Brain microvascular endothelial cell (primary cell): ENCODE measurements at places on chromosomes 1 and 21.
A peak's percentile ranks its signal among the peaks of the same experiment; 100 is the strongest.

DNA sequence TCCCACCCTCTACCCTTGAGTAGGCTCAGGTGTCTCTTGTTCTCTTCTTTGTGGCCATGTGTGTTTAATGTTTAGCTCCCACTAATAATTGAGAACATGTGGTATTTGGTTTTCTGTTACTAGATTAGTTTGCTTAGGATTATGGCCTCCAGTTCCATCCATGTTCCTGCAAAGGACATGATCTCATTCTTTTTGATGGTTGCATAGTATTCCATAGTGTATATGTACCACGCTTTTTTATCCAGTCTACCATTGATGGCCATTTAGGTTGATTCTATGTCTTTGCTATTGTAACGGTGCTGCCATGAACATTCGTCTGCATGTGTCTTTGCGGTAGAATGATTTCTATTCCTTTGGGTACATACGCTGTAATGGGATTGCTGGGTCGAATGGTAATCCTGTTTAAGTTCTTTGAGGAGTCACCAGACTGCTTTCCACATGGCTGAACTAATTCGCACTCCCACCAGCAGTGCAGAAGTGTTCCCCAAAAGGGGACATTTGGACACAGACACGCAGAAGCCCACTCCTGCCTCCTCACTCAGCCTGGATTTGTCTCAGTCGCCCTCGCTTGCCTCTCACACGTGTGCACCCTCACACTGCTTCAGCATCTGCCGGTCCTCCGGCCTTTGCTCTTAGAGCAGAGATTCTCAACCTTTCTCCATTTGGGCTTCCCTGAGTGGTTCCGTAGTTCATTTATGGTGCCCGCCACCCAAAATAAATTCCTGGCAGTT lies 3.7 kb downstream of the MX2 start:
- no peak for DNase-seq

DNA sequence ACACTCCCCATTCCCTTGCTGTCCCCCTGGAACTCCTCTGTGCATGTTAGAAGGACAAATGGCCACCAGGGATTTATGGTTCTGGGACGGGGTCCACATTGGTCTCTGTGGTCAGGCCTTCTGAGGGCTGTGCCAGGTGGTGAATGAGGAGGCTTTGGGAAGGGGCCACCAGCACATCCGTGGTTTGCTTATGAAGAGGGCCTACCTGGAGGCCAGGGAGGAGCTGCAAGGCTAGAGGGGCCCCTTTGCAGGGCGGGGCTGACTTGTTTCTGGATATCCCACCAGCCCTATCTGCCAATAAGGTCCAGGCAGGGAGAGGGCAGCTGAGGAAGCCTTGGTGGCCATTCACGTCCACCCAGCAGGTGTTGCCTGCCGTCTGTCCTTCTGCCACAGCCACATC lies 24.9 kb downstream of the KCNA10 start:
- DNase-seq: no peak

- DNase-seq: no peak
Observed at GRCh38 chr1:45275054-45275453, 51.6 kb upstream of the HPDL start.

GRCh38 chr1:59356627-59357026 lies 59.7 kb downstream of the FGGY start:
- no peak for DNase-seq

GRCh38 chr1:65792669-65793358 lies at the start of gene PDE4B:
TSS of gene PDE4B (plus strand) at chr1:65792895.
- DNase-seq: peak; percentile 3

DNA sequence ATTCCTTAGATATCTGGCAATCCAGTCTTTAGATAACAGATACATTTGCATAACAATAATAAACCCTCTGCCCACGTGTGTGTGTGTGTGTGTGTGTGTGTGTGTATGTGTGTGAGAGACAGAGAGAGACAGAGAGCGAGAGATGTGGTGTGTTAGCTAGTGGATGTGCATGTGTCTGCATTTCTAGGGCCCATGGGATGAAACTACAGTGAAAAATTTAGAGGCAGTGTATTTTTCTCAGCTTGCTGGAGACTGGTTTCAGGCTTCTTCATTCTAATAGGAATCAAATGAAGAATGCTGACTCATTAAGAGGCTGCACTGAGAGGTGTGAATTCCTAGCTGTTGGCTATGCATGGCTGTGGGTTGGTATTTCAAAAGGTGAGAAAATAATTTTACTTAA lies 303.2 kb downstream of the LMX1A start:
- no peak for DNase-seq

GRCh38 chr1:7026169-7026568 lies 240.9 kb downstream of the CAMTA1 start:
- DNase-seq: no peak

- no peak for DNase-seq
Observed at GRCh38 chr1:82722608-82723007, 921.9 kb downstream of the ADGRL2 start.

DNA sequence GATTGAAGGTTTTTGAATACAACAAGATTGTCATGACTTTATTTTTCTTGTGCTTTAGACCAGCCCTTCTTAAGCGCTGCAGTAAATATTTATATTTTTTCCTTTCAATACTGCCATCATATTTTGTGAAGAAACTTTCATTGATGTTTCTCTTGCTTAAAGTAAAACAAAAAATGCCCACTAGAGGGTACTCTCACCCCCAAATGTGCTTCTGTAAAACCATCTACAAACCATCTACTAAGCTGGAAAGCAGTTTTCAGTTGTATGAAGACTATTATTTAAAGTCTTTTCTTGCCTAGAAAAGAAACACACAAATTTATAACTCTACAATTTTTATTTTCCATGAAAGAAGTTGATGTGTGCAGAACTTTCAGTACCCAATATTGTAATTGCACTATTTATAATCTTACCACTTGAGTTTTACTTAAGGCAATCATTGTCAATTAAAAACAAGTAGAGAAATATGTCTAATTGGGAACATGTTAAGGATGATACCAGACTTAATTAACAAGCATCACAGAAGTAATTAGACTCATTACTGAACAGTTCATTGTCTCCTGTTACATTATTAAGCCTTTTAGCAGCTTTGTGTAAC lies 10.7 kb downstream of the LEPR start:
- DNase-seq: peak; percentile 48

DNA sequence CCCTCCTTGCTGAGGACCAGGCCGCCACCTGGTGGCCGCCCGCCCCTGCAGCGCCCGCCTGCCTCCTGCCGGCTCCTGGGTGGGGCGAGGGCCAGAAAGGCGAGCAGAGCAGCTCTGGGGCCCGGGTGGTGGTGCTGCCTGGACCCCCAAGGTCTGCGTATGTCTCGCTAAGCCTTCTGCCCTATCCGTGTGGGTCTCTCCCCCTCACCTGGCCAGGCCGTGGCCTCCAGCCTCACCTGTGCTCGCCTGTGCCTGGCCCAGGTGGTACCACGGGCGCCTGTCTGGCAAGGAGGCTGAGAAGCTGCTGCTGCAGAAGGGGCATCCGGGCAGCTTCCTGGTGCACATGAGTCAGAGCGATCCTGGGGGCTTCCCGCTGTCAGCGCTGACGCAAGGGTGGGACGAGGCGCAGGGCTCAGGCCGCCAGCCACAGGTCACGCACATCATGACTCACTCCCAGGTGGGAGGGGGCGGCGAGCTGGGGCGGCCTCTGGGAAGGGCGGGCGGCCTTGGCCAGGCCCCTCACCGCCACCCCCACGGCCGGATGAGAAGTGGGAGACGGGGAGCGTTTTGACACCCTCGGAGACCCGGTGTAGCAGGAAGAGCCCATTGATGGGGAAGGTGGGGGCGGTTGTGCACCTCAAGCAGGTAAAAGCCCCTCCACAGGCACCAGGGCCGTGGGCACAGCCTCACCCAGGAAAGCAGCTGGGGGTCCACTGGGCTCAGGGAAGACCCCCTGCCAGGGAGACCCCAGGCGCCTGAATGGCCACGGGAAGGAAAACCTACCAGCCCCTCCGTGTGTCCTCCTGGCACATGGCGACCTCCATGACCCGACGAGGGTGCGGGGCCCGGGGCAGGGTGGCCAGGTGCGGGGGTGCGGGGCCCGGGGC lies 9.9 kb downstream of the RNF223 start:
- DNase-seq: peak; percentile 87

DNA sequence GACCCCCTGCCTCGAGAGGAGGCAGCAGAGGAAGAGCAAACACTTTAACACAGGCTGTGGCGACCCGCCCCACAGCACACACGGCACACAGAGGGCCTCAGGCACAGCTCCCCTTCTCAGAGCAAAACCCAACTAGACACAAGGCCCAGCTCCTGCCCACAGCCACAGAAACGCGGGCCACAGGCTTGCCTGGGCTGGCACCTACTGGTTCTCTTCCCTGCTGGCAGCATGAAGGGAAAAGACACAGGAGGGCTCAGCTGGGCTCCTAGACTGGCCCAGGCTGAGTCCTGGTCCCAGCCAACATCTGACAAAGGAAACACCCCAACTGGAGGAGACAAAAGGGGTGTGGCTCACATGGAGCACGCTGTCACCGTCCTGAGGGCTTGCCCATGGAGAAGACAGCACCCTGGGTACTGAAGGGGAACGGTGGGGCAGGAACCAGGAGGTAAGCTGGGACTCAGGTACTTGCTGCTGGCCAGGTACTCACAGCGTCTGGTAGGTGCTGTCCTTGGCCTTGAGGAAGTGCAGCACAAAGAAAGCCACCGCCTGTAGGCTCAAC lies 3.5 kb downstream of the CD164L2 start:
- DNase-seq: no peak

- no peak for DNase-seq
Observed at GRCh38 chr1:111242805-111243523, 15.5 kb downstream of the CHI3L2 start.

- DNase-seq: no peak
Observed at GRCh38 chr1:223609977-223610376, 55.5 kb downstream of the CAPN8 start.

DNA sequence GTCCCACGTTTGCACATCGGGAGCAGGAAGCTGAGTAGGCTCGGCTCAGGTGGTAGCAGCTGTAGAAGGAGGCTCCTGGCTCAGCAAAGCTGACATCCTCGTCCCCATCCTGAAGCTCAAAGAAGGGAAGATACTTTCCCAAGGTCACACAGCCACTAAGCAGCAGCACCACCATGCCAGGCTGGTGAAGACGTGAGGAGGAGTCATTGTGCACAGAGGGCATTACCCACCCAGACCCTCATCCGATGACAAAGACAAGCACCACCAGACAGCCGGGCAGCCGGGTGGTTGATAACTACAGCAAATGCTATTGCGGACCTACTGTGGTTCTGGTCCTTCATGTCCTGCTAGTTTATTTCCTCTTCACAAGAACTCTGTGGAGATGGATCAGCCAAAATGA lies 186.9 kb downstream of the MATN1 start:
- DNase-seq: no peak

DNA sequence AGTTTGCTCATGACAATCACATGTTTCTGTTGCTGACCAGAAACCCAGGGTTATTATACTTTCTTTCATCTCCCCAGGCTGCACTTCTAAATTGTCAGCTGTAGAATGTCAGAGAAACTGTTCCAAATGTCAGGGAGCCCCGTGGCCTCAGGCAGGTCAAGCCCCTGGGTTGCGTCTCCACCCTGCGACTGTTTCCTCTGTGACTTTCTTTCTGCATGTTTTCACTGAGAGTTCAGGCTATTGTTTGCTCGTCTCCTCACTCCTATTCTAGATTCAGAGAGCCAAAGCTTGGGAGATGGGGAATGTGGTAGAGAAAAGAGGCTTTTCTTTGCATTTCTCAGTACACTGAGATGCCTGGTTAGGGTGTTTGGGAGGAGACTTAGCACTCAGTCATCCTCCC lies 97.4 kb downstream of the CENPF start:
- DNase-seq: no peak

DNA sequence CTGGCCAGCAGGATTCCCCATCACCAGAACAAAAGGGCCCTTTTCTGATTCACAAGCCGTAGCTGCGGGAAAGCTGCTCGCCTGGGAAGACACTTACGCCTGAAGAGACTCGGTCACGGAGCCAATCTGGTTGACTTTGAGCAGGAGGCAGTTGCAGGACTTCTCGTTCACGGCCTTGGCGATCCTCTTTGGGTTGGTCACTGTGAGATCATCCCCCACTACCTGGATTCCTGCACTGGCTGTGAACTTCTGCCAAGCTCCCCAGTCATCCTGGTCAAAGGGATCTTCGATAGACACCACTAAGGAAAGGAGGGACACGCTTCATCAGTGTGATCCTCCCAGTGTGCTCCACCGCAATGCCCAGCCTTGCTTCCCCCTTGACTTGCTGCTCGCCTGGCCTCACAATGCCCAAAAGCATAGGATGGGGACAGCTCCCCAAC lies 14.7 kb downstream of the ENO1 start:
- no peak for DNase-seq

DNA sequence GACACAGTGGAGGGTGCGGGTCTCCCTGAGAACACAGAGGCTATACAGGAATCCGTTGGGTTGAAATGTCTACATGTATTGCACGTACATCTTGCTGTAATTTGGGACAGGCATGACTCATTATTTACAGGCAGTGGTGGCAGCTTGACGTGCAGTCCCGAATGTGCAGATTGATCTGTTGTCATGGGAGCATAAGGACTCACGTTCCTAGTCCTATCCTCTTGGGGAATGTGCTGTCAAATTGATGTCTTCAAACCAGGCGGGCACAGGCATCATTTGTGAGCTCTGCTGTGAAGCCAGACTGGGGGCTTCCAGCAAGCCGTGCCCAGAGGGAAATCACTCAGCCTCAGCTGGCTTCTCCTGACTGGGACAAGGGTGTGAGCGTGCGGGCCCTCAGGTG lies 40.5 kb downstream of the S100B start:
- no peak for DNase-seq

DNA sequence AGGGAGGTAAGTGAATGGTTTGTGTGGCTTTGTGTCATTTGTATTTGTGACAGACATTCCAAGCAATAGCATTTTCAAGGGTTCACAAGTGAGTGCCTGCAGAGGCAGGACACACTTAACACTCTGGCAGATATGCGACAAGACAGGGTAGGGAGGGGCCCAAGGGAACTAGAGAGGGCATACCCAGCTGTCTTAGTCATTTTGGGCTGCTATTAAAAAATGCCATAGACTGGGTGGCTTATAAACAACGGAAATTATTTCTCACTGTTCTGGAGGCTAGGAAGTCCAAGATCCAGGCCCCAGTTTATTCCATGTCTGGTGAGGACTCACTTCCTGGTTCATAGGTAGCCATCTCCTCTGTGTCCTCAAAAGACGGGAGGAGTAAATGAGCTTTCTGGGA lies 137.4 kb downstream of the FGGY start:
- no peak for DNase-seq

DNA sequence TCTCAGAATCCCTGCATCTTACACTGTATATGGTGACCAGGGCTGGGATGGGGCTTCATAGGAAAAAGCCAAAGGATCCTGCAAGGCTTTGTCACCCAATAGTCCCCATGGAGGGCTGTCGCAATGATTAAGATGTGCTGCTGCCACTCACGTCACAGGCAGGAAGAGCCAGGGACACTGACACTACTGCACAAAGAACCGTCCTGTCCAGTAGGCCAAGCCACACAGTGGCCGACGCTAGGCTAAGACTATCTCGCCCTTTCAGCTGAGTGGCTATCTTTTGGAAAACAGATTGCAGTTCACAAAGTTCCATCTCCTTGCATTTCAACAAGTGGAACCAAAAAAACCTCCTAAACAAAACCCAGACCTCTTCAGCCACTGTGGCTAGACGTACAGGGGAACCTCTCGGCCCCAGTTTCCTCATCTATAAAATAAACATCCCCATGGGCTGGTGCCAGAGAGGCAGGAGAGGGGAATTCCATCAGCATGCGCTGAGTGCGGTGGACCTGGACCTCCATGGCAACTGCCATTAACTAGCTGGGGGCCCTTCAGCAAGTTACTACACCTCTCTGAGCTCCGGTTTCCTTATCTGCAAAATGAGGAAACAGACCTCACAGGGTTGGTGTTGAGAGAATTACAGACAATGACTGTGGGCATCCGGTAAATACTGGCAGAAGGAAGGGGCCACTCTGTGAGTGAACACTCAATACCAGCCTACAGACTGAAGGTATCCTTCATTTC lies 8.7 kb downstream of the CAPZB start:
- DNase-seq: peak; percentile 48
